ENCODE measurements at places on chromosomes 7 and 10. TPM values are rescaled to one million over a fixed set of nuclear protein-coding genes. Genes with fewer than 3 reads are reported as not detected.

NPSR1 gene
- total RNA-seq: not detected

NAT16 gene
- total RNA-seq: not detected

- H3K4me1 ChIP-seq: no peaks in the 10 kb centered on the region
- no peaks in the 10 kb centered on the region for H3K36me3 ChIP-seq
- no peak overlapping the region for H3K4me3 ChIP-seq
Measured at GRCh38 chr7:133781486-133782090, 345.6 kb upstream of the LRGUK start.

GRCh38 chr10:65911151-65911835 lies 1014.5 kb upstream of the LRRTM3 start:
- H3K4me3 ChIP-seq: no peak overlapping the region
- H3K27me3 ChIP-seq: no peaks in the 10 kb centered on the region
- no peak for DNase-seq

CTNNA3 gene
- 9.0 TPM for total RNA-seq

GRCh38 chr7:94190599-94191061 lies 186.5 kb upstream of the BET1 start:
- H3K4me3 ChIP-seq: no peak overlapping the region
- H3K4me1 ChIP-seq: no peaks in the 10 kb centered on the region
- no peaks in the 10 kb centered on the region for H3K27me3 ChIP-seq
- H3K27ac ChIP-seq: no peak overlapping the region
- H3K36me3 ChIP-seq: no peaks in the 10 kb centered on the region

ACBD5 gene
- 10.4 TPM for total RNA-seq

DNA sequence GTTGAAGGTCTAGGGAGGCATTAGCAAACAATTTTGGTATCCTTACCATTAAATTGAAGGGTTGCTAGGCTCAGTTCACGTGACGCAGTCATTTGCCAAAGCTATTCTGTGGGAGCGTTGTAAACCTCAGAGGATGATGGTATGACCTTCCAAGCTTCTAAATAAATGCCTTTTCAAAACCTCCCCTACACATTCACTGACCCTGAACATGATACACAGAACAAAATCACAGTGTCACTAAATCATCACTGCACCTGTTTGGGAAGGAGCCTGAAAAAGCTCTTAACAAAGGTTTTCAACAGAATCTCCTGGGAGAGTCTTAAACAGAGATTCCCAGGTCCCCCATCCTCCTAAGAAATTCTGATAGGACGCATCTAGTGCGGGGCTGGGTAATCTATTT lies 13.2 kb upstream of the CCDC172 start:
- H3K4me1 ChIP-seq: no peaks in the 10 kb centered on the region
- DNase-seq: no peak
- H3K36me3 ChIP-seq: no peaks in the 10 kb centered on the region
- H3K4me3 ChIP-seq: no peak overlapping the region
- H3K27me3 ChIP-seq: no peaks in the 10 kb centered on the region

DNA sequence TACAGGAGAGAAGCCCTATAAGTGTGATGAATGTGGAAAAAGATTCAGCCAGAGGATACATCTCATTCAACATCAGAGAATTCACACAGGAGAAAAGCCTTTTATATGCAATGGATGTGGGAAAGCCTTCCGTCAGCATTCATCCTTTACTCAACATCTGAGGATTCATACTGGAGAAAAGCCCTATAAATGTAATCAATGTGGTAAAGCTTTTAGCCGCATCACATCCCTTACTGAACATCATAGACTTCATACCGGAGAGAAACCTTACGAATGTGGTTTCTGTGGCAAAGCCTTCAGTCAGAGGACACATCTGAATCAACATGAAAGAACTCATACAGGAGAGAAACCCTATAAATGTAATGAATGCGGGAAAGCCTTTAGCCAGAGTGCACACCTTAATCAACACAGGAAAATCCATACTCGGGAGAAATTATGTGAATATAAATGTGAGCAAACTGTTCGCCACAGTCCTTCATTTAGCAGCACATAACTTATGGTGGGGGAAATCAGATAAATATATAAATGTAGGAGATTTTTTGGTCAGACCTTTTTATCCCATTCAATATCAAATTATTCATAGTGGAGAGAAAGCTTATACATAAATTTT lies 12.1 kb upstream of the MRPS17 start:
- H3K27ac ChIP-seq: no peak overlapping the region
- no peaks in the 10 kb centered on the region for H3K4me1 ChIP-seq
- DNase-seq: no peak
- H3K27me3 ChIP-seq: no peaks in the 10 kb centered on the region
- no peaks in the 10 kb centered on the region for H3K36me3 ChIP-seq

- no peak overlapping the region for H3K4me3 ChIP-seq
- no peaks in the 10 kb centered on the region for H3K27me3 ChIP-seq
- DNase-seq: no peak
- no peak overlapping the region for H3K27ac ChIP-seq
- H3K36me3 ChIP-seq: no peaks in the 10 kb centered on the region
- no peaks in the 10 kb centered on the region for H3K4me1 ChIP-seq
Measured at GRCh38 chr10:107490389-107490788, 325.9 kb upstream of the SORCS1 start.

DNA sequence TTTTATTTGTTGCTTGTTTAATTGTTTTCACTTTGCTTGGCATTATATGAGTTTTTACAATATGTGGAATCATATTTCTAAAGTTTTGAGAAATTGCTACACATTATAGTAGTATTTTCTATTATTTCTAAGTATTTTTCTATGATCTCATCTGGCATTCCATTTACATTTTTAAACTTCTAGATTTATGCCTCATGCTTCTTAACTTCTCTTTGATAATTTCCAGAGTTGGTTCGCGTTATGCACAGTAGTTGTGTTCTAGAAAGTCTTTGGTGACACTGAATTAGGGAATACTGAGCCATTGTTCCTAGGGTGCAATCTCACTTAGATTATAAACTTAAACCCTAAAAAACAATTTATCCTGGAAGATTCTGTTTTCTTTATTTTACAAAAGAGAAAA lies 129.2 kb downstream of the GNAI1 start:
- H3K27me3 ChIP-seq: no peaks in the 10 kb centered on the region
- no peak overlapping the region for H3K27ac ChIP-seq
- no peak for DNase-seq
- H3K4me3 ChIP-seq: no peak overlapping the region
- H3K36me3 ChIP-seq: no peaks in the 10 kb centered on the region

DNA sequence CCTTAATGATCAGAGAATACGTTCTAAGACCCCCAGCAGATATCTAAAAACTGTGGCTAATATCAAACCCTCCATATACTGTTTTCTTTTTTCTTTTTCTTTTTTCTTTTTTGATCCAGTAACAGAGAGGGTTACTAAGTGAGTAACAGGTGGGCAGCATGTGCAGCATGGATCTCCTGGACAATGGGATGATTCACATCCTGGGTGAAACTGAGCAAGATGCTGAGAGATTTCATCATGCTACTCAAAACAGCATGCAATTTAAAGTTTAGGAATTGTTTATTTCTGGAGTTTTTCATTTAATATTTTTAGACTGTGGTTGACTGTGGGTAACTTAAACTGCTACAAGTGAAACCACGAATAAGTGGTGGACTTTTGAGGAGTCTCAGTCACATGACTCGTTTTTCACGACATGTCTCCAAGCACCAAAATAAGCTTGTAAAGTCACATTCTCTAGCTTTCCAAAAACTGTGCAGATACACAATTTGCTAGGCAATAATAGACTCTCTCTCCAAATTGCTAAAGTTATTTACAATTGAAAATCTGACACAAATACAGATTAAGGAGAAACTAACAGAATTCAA lies 716.2 kb downstream of the NXPH1 start:
- H3K27me3 ChIP-seq: no peaks in the 10 kb centered on the region
- H3K4me3 ChIP-seq: no peak overlapping the region
- H3K36me3 ChIP-seq: no peaks in the 10 kb centered on the region
- no peaks in the 10 kb centered on the region for H3K4me1 ChIP-seq

- no peak for DNase-seq
- H3K4me1 ChIP-seq: peaks cover 2% of the 10 kb centered on the region
Measured at GRCh38 chr10:69861251-69862240, 59.8 kb downstream of the COL13A1 start.

GRCh38 chr10:71700731-71701368 lies 18.7 kb downstream of the C10orf105 start:
- H3K27me3 ChIP-seq: no peaks in the 10 kb centered on the region
- DNase-seq: no peak
- no peaks in the 10 kb centered on the region for H3K36me3 ChIP-seq
- H3K27ac ChIP-seq: no peak overlapping the region
- no peak overlapping the region for H3K4me3 ChIP-seq
- H3K4me1 ChIP-seq: no peaks in the 10 kb centered on the region

GRCh38 chr10:129955601-129956285 lies 8.3 kb downstream of the EBF3 start:
- no peaks in the 10 kb centered on the region for H3K36me3 ChIP-seq
- H3K4me3 ChIP-seq: no peak overlapping the region
- no peak for DNase-seq

DNA sequence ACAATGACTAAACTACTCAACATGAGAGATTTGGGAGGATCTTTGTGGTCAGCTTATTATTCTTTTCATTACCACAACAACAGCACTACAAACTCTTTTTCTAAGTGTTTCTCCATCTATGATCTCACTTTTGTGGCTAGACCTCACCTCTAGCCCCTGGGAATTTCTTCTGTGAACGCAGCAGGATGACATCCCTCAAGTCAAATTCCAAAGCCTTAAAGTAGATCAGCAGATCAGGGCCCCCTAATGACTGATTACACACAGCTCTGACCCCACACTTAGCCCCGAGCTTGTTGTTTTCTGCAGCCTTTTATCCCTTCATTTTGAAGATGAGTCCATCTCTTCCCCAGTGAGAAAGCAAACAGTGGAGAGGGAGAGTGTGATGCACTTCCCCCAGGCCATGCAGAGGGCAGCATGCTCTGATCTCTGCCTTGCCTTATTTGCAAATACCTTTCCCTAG lies 27.3 kb downstream of the TFAM start:
- H3K4me3 ChIP-seq: no peak overlapping the region
- no peaks in the 10 kb centered on the region for H3K36me3 ChIP-seq
- H3K4me1 ChIP-seq: no peaks in the 10 kb centered on the region
- no peaks in the 10 kb centered on the region for H3K27me3 ChIP-seq
- H3K27ac ChIP-seq: no peak overlapping the region

- H3K27me3 ChIP-seq: peaks cover 3% of the 10 kb centered on the region
- H3K4me3 ChIP-seq: no peak overlapping the region
- peaks cover 8% of the 10 kb centered on the region for H3K4me1 ChIP-seq
- H3K27ac ChIP-seq: no peak overlapping the region
- no peak for DNase-seq
Measured at GRCh38 chr7:100968650-100969049, 715 bp upstream of the MUC12 start.

DNA sequence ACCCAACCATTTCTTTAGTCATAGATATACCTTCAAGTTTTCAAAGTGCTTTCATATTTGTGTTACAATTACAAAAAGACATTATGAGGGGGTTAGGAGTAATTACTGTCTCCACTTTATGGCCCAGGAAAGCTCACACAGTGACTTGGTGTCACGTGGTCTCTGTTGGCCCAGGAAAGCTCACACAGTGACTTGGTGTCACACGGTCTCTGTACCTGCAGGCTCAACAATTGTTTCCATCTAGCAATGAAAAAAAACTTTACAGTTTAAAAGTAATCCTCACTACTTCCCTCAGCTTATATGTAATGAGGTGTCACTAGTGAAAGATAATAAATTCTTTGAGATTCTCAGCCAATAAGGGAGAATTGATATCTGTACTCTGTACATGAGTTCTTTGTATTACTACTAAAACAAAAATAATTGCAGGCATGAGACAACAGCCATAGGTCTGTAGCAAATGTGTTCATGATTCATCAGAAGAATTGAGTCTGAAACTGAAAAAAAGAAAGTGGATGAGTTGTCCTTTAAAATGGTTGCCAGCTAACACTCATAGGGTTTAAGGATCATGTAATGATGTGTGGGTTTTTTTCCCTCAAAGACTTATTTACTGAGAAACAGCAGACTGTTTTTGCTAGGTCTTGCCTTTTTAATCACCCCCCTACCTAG lies 10.9 kb downstream of the OGDH start:
- no peak for DNase-seq
- no peaks in the 10 kb centered on the region for H3K27me3 ChIP-seq
- H3K4me3 ChIP-seq: no peak overlapping the region

DEPP1 gene
- total RNA-seq: 293 TPM

- H3K27ac ChIP-seq: no peak overlapping the region
- H3K4me3 ChIP-seq: no peak overlapping the region
- no peak for DNase-seq
- no peaks in the 10 kb centered on the region for H3K36me3 ChIP-seq
- H3K4me1 ChIP-seq: no peaks in the 10 kb centered on the region
- no peaks in the 10 kb centered on the region for H3K27me3 ChIP-seq
Measured at GRCh38 chr7:157978766-157979165, 608.9 kb downstream of the PTPRN2 start.
